Epithelial cell of esophagus (primary cell): ENCODE measurements at places on chromosomes 3 and 15.

GRCh38 chr3:101133652-101134051 lies 140.4 kb upstream of the ABI3BP start:
- DNase-seq: no peak

DNA sequence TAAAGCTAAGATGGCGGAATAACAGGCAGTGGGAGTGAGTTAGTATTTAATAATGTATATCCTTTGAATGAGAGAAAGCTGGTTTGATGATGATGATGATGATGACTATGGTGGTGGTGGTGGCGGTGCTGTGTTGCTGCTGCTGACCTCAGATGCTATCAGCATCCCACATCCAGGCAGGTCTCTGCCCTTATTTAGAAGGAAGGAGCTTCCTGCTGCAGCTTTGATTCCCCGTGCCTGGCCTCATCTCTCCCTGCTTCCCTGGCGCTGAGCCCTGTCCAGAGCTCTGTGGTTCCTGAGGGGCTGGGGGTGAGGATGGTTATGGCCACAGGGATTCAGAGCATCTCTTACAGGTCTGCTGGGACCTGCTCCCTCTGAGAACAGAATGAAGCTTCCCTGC lies 73.1 kb downstream of the RAB11A start:
- DNase-seq: no peak

DNA sequence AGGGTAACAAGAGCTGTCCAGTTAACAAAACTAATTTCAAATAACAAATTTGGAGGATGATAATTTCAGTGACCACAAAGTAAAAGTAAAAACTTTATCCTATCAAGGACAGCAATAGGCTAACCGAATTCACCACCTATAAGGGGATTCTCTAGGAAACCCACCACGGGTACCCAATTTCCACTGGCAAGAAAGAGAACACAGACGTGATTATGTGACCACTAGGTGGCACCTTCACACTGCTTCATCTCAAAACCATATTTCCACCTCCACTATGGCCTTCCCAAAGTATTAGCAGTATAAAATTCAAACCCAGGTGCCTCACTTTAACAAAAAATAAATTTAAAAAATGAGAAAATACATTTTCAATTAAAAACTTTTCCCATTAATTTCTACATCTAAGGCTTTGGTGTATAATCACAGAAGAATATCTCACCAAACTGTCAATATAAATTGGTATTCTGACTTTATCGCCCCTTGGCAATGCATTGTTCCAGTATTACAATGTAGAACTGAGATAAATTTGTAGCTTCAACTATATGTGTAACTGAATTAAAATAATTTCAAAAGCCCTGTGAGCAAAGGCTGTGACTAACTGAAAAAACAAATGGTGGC lies 96.5 kb downstream of the FSIP1 start:
- DNase-seq: peak; percentile 63

- no peak for DNase-seq
Measured at GRCh38 chr3:44680921-44681455, 31.5 kb upstream of the ZNF502 start.

DNA sequence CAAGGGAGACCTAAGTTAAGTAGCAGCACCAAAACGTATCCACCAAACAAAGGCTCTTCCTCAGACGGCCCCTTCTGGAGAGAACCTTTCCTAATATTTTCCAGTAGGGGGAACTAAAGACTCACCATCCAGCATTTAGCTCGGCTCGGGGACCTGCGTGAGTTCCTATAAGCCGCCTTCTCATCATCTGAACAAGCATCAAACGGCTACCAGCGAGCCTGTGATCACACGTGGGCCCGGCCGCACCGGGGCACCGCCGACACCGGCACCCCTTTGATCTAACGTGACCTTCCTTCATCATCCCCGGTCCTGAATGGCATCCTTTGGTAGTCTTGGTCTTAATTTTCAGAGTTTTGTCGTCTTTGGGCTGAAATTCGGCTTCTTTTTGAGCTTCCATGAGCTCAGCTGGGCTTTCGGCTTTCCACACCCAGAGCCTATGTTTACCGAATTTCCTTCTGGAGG lies 1.4 kb upstream of the ROBO2 start:
- DNase-seq: peak; percentile 90

GRCh38 chr15:33124811-33125210 lies 69.7 kb downstream of the FMN1 start:
- DNase-seq: no peak
